Ecto neural progenitor cell (in vitro differentiated cells): ENCODE measurements at places on chromosomes 13 and 19.

- DNase-seq, result no peak
Measured at GRCh38 chr19:55256562-55257460, 2.0 kb downstream of the PPP6R1 start.

- no peak for DNase-seq
Measured at GRCh38 chr13:102128216-102128810, 273.5 kb downstream of the FGF14 start.

- no peak for DNase-seq
Measured at GRCh38 chr13:107574517-107575210, 640.7 kb downstream of the LIG4 start.

- DNase-seq, result no peak
Measured at GRCh38 chr13:33069365-33069764, 53.1 kb downstream of the KL start.

DNA sequence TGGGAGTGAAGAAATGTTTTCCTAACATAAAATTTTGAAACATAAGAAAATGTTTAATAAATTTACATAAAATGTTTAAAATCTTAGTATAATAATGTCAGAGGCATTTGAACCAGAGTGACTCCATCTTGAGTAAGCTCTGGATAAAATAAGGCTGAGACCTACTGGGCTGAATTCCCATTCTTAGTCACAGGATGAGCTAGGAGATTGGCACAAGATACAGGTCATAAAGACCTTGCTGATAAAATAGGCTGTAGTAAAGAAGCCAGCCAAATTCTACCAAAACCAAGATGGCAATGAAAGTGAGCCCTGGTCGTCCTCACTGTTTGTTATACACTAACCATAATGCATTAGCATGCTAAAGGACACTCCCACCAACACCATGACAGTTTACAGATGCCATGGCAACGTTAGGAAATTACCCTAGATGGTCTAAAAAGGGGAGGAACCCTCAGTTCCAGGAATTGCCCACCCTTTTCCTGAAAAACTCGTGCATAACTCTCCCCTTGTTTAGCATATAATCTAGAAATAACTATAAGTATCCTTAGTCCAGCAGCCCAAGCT, 1184.0 kb downstream of the UQCRFS1 start:
- DNase-seq, result no peak

- no peak for DNase-seq
Measured at GRCh38 chr13:39682788-39683187, 27.3 kb downstream of the COG6 start.

DNA sequence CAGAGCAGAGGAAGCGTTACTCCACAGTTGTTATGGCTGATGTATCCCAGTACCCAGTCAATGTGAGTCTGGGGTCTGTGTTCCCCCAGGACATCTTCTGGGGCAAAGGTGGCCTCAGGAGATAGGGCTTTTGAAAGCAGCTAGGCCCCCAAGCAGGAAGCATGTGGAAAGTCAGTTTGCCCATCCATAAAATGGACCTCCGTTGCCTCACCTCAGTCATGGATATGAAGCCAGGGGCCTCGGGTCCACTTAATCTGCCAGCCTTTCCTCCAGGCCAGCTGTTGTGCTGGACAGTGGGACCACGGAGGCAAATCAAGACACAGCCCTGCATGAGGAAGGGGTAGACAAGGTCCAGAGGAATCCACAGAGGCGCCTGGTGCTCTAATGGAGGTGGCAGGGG, 3.3 kb downstream of the EPS8L1 start:
- DNase-seq, result no peak

DNA sequence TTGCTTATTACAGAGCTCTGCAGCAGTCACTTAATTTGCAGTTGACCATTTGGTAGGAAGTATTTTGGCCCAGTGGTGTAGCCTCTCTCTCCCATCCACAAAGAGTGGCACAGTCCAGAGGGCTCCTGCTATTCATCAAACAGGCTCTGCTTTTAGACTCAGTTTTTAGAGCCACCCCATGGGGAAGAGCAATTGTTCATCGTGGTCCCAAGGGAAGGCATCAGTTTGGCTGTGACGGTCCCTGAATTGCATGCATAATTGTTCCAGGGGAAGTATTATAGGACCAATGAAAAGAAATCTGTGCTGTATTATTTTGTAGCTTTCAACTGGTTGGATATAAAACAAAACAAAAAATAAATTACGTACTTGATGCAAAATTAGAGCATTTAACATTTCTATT, 799.0 kb downstream of the DACH1 start:
- no peak for DNase-seq

DNA sequence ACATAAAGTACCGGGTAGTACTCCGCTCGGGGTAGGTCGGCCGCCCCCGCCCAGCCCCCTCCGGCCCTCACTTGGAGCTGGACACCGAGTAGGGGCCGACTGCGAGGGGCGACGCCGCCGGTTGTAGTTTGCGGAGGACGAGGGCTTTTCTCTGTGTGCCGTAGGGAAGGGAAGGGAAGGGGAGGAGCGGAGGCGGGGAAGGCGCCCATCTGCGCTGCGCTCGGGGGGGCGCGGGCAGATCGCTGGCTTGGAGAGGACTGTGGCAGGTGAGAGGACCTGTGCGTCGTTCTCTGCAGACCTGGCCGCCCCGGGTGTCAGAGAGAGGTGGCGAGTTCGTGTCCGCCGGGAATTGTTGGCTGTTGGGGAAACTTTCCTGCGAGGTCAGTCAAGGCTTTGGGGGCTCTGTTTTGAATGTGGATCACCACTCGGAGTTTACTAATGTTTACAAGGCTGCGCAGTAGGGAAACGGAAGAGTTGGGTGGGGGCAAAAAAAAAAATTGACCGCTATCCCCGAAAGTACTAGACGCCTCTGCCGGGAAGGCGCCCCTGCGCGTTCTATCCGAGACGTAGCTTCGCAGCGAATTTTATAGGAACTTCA, 1.4 kb downstream of the ING1 start:
- no peak for DNase-seq

DNA sequence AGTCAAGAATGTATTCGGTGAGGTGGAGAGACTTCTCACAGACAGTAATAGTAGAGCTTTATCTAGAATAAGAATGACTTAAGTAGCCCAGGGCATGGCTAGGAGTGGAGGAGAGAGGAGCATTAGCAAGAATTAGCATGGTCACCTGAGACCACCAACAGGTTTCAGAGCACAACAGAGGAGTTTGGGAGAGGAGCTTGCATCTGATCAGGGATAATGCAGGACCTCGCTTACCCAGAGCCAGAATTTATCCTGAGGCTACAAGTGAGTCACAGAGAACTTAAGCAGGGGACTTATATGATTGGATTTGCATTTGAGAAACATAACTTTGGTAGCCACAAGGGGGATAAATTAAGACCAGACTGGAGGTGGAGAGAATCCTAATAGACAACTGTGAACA, 102.1 kb upstream of the FNDC3A start:
- peak; percentile 44 for DNase-seq

- no peak for DNase-seq
Measured at GRCh38 chr13:99199541-99200431, 868 bp upstream of the UBAC2 start.

GRCh38 chr13:26074706-26075105, 22.9 kb upstream of the SHISA2 start:
- DNase-seq, result no peak

- DNase-seq, result no peak
Measured at GRCh38 chr13:88800505-88800904, 1129.3 kb downstream of the SLITRK5 start.

- no peak for DNase-seq
Measured at GRCh38 chr13:85709721-85710120, 89.5 kb downstream of the SLITRK6 start.

GRCh38 chr13:36282821-36283432, 14.7 kb downstream of the CCDC169 start:
- no peak for DNase-seq

DNA sequence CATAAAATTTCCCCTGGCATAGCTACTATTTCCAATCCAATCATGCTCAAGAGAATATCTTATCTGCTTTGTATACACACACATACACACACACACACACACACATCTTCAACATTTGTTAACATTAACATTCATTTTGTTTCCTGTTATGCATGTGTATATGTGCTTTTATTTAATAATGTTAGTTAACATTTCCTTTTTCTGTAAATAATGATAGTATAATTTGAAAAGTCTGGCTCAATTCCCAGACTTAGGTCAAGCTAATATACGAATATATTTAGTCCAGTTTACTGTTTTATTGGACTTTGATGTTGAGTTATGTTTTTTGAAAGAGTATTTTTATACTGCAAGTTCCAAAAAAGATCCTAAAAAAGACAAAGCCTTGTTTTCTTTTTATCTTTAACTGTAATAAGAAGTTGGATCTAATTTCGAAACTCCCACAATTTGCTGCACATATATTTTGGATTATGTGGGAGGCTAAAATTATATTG, 1072.4 kb downstream of the EFNB2 start:
- DNase-seq, result no peak

GRCh38 chr13:114082849-114083645, 49.4 kb downstream of the RASA3 start:
- no peak for DNase-seq

DNA sequence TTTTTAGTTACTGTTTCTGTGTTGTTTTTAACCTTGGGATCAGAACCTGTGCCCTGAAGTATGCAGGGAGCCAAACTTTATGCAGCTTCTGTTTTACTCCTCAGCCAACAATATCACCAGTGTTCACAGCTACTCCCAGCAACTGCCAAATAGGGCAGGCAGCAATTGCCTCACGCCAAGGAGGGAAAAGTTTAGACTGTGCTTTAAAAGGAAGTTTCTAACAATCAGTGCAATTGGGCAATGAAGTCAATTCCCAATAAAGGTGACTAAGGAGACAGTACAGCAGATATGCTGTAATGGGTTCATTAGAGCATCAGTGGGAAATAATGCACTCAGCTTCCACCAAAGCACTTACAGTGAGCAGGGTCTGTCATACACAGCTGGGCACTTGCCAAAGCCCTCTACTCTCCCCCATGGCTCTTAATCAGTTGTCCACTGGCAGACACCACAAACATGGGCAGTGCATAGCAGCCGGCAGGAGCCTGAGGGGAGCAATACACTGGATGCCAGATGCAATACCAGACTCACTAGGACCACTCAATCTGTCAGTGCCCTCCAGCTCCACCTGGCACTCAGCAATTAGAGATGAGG, 19.3 kb downstream of the ENOX1 start:
- no peak for DNase-seq

- no peak for DNase-seq
Measured at GRCh38 chr19:48171710-48172109, 1.2 kb downstream of the ZSWIM9 start.

- peak; percentile 13 for DNase-seq
Measured at GRCh38 chr13:26476782-26477142, 80.7 kb upstream of the WASF3 start.

- DNase-seq, result peak; percentile 80
Measured at GRCh38 chr19:49637821-49638738, 1.9 kb downstream of the RRAS start.

GRCh38 chr13:60155978-60156377, 7.8 kb downstream of the DIAPH3 start:
- no peak for DNase-seq

- no peak for DNase-seq
Measured at GRCh38 chr13:50572129-50572528, 271.4 kb downstream of the DLEU7 start.

GRCh38 chr19:7004313-7004931, 16.8 kb downstream of the MBD3L2B start:
- DNase-seq, result no peak

DNA sequence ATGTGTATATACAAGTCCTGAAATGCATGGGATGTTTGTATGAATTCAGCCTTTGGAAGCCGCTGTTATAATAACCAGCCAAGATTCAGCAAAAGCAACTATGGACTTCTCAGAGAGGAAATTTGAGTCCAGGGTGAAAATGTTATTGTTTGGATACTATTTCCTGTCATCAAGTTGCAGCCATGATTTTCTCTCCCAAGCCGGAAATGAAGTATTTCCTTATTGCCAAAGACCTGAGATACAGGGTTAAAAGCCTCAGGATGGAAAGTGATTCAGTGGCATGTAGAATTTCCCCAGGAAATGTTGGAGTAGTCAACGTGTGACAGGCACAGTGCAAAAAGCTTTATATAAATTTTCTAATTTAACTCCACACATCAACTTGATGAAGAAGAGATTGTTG, 133.9 kb downstream of the IRS2 start:
- no peak for DNase-seq

DNA sequence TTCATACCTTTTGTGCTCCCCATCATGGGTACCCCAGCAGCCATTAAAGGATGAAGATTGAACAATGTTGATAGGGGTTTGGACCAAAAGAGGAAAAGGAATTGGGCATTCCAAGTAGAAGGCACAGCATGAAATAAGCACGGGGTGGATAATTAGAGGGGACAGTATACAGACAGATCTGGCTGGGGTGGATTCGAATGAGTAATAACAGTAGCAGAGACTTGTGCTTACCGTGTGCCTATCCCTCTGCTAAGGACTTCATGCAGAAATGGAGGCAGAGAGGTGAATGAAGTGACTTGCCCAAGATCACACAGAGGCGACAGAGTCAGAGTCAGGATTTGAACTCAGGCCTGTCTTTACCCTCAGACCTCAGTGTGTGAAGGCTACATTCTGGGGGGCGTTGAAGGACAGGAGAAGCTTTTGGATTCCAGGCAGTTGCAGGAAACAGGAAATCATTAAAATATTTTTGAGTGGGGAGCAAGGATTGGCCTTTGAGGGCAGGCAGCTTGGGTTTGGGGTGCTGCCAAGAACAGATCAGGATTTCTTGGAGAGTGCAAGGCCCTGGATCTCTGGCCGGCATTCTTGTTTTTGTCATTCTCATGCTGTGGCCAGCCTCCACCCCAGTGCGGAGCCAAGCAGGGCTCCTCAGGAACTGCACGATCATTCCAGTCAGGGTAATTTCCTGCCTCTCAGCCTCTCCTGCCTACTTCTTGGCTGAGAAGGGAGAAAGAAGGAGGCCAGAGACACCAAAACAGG, 18.7 kb downstream of the PAF1 start:
- DNase-seq, result no peak

DNA sequence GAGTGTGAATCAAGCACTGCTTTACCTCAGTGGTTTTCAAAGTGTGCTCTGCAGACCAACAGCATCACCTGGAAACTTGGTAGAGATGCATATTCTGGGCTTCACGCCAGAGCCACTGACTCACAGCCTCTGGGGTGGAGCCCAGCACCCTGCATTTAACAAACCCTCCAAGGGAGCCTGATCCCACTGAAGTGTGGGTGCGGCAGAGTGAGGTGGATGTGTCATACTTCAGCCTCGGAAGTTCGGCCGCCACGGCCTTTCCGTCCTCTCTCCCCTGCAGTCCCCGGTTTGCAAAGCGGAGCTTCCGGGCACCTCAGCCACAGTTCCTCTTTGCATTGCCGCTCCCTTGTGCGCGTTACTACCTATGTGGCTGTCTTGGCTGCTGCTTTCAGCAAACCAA, 33.3 kb upstream of the MICU2 start:
- no peak for DNase-seq
